ENCODE measurements at places on chromosomes 2 and 18.

GRCh38 chr18:49859021-49859359, 45.7 kb upstream of the ACAA2 start:
- no peak for DNase-seq

GRCh38 chr2:26223018-26223417, 21.4 kb downstream of the HADHA start:
- DNase-seq, result no peak

- DNase-seq, result no peak
Observed at GRCh38 chr2:5285061-5285460, 407.1 kb upstream of the SOX11 start.

GRCh38 chr2:29447513-29447912, 332.3 kb downstream of the CLIP4 start:
- no peak for DNase-seq

DNA sequence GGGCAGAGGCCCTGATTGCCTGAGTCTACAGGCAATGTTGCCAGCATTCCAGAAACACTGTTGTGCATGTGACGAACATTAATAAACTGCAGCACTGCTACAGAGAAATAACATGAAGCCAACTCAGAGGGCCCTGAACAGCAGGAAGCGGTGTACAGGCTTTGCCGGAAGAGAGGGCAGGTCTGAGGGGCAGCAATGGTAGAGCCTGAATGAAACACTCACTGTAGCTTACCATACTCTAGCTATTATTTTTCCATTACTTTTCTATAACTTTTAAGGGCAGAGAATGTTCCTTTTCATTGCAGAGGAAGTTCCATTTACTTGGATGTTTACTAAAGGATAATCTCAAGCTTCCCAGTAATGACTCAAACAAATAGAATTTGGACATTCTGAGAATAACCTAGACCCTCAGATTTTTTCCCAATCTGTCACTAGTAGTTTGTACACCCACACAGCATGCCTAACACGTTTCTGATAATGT, 150.4 kb downstream of the MTX2 start:
- no peak for DNase-seq

Measured in AG09319 (cell line).